ENCODE measurements at places on chromosomes 16 and 17.
A peak's percentile ranks its signal among the peaks of the same experiment; 100 is the strongest.

- peak; percentile 60 for DNase-seq
Observed at GRCh38 chr17:17710728-17711541, 29.7 kb downstream of the RAI1 start.

DNA sequence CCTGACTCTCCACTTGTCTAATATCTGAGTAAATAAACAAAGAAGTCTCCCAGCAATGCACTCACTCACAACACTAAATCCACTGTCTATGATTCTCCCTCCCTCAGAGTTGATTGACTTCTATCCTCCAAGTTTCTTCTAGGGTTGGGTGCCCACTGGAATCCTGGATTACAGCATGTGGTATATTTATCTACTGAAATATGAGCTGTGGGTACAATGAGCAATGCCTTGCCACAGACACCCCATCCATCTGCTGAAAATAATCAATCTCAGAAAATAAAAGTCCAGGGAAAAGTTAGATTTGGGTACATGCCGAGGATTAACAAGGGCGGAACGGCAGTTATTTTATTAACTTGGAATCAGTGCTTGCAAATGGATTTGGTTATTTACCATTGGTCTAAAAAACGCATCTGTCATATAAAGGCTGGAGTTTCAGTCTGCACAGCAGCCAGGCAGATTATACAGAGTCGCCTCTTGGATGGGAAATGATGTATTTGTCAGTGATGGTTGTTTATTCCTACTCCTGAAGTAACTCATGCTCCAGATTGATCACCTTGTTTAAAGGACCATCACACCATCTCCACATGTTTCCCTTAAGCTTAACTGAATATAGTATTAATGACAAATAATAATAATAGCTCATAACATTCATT lies 193.9 kb upstream of the SOX9 start:
- no peak for DNase-seq

DNA sequence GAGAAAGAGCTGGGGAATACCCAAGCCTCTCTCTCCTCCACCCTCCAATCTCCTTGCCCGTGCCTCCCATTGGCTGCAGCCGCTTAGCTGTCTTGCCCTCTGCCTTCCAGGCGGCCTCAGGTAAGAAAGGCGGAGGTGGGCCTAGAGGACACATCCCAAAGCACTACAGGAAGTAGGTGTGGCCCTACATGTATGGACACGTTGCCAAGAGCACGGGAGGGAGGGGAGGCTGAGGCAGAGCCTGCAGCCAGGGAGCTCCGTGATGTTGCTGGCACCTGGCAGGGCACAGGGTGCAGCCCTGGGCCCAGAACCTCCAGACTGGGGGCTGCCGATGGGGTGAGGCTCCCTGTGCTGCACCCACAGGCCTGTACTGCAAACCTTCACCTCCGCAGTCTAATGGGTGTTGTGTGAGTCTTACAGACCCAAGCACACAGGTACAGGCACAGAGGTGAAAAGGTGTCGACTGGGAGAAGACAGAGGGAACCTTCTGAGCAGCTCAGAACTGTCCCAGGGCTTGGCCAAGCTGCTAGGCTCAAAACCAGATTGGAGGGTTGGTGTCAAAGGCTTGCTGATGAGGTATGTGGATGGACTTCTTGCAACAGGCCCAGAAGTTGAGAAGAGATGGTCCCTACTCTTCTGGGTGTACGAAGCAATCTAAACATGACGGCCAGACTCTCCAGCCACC lies 23.5 kb upstream of the FOXK2 start:
- no peak for DNase-seq

- no peak for DNase-seq
Observed at GRCh38 chr16:20191566-20191965, 117.9 kb upstream of the GPR139 start.

DNA sequence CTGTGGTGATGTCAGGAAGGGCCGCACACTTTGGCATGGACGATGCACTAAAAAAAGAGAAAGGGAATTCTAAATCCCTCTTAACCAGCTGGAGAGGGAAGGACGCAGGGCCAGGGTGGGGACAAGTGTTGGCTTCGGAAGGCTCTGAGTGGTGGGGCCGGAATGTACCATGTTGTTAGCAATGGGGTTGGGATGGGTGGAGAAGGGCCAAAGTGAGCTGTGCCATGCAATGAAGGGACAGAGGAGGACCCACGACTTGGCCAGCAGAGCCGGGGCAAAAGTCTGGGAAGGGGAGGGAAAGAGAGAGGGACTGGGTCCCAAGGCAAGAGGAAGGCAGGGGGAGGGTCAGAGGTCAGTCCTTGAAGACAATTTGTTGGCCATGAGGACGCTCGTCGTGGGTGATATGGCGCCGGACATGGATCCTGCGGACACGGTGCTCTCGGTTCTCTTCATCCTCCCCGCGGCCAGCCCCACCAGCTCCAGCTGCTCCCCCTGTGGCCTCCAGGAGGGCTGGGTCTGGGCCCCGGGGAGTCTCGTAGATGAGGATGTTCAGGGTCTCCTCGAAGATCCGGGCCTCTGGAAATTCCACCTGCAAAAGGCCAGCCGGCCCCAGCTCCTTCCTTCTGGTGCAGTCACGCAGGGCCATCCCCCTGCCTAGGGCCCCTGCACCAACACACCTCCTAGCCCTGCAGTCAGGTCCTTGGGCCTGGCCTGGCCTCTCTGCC lies 6.4 kb downstream of the ASPHD1 start:
- DNase-seq: no peak

- no peak for DNase-seq
Observed at GRCh38 chr16:50696575-50697420, 3.4 kb downstream of the NOD2 start.

Measured in right lung (tissue), 10 donors.